ENCODE measurements at places on chromosomes 6 and 20.

- no peak for DNase-seq
These were observed 1.5 kb downstream of the MTHFD1L start for GRCh38 chr6:150866991-150867501.

DNA sequence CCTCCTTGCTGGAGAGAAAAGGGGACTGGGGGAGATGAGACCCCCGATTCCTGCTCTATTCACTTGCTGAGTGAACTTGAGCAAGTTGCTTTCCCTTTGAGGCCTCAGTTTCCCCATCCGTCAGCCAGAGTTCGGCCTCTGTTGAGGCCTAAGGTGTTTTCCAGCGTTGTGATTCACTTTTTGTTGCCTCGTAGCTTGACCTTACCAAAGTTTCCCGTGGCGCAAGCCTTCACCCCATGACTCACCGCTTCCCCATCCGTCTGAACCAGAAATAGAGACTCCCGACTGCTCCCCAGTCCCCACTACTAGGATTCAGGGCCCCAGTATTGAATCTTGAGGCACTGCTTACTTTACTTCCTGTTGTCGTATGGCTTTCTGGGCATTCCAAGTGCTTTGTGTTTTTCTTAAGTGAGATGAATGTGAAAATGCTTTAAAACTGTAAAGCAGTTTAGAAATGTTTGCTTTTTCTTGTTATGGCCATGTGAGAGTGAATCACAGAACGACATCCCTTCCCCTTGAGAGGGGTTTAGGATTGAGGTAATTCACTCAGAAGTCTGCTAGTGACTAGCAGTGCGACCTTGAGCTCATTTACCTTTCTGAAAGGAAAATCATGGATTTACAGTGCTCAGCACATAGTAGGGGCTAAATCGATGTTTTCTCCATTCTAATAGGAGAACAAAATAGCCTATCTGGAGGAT, 1.2 kb downstream of the CHMP4B start:
- DNase-seq, result no peak

DNA sequence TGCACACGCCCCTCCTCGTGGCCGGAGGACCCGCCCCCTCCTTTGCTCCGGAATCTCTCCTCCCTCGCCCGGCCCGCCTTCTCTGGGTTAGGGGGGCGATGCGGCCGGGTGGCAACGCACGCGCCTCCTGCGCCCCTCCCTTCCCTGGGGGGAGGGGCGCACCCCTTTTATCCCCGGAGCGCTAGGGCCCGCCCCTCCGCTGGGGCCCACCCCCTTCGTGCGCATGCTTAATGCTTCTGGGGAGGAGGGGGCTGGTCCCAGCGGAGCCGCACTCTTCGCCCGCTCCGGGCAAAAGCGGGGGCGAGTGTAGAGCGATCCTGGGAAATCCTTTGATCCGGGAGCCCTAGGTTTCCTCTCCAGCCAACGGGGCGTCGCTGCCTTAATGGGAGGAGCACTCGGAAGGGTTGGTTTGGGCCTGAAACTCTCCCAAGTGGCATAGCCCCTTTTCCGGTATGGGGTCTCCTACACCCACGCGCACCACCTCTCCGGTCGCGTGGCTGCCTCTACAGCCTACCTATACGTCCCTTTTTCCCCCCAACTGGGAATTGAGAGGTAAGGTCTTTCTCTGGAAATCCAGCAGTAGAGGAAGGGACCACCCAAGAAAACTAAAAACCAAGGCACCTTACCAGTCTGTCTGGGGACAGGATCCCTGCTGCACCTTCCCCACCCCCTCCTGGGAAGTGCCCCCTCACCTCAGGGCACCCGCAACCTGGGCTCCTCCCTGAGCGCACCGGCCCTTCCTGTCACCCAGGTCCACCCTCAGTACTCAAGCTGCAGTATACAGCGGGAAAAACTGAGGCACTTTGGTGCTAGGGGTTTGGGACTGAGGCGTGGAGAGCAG, 2.1 kb downstream of the SOX12 start:
- peak; percentile 85 for DNase-seq

DNA sequence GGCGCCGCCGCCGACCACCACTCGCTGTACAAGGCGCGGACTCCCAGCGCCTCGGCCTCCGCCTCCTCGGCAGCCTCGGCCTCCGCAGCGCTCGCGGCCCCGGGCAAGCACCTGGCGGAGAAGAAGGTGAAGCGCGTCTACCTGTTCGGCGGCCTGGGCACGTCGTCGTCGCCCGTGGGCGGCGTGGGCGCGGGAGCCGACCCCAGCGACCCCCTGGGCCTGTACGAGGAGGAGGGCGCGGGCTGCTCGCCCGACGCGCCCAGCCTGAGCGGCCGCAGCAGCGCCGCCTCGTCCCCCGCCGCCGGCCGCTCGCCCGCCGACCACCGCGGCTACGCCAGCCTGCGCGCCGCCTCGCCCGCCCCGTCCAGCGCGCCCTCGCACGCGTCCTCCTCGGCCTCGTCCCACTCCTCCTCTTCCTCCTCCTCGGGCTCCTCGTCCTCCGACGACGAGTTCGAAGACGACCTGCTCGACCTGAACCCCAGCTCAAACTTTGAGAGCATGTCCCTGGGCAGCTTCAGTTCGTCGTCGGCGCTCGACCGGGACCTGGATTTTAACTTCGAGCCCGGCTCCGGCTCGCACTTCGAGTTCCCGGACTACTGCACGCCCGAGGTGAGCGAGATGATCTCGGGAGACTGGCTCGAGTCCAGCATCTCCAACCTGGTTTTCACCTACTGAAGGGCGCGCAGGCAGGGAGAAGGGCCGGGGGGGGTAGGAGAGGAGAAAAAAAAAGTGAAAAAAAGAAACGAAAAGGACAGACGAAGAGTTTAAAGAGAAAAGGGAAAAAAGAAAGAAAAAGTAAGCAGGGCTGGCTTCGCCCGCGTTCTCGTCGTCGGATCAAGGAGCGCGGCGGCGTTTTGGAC, 2.0 kb downstream of the SOX4 start:
- DNase-seq, result no peak

- no peak for DNase-seq
These were observed 8.4 kb downstream of the PROCR start for GRCh38 chr20:35180266-35180665.

DNA sequence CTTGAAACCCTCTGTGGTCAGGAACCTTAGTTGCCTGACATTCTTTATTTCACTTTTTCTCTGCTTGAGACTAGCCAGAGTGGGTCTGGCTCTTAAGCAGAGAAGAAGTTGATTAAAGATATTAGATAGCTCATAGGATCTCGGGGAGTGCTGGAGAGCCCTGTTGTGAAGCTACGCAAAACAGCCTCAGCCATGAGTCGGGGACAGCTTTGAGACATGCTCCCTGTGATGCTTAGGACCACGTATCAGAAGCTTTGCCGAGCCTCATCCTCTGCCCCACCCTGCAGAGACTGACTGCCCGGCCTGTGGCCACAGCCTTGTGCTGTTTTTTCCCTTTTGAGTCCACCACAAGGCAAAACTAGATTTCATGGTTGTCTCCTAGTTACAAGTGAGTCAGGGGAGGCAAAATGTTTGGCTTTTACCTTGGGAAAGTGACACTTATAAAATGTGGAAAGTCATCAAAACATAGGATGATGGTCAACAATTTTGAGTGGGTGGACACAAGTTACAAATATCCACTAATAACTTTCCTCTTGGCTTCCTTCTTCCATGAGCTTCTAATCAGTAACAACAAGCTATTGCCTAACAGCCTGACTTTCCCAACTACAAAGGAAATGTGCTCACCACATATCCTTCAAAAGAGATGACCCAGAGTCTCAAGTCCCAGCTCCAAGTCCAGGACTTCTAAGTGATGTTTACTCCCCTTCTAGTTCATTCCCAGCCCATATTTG, 108.4 kb downstream of the JAG1 start:
- DNase-seq, result no peak

GRCh38 chr6:139378882-139379341, 4.5 kb upstream of the CITED2 start:
- no peak for DNase-seq

GRCh38 chr6:35833536-35833935, 28.4 kb downstream of the LHFPL5 start:
- DNase-seq, result no peak

GRCh38 chr20:61736751-61737310, 328.9 kb downstream of the TAF4 start:
- no peak for DNase-seq

- DNase-seq, result no peak
These were observed 35.2 kb upstream of the BCLAF1 start for GRCh38 chr6:136324686-136325380.

- no peak for DNase-seq
These were observed 91.7 kb upstream of the AKAP12 start for GRCh38 chr6:151148111-151148510.

DNA sequence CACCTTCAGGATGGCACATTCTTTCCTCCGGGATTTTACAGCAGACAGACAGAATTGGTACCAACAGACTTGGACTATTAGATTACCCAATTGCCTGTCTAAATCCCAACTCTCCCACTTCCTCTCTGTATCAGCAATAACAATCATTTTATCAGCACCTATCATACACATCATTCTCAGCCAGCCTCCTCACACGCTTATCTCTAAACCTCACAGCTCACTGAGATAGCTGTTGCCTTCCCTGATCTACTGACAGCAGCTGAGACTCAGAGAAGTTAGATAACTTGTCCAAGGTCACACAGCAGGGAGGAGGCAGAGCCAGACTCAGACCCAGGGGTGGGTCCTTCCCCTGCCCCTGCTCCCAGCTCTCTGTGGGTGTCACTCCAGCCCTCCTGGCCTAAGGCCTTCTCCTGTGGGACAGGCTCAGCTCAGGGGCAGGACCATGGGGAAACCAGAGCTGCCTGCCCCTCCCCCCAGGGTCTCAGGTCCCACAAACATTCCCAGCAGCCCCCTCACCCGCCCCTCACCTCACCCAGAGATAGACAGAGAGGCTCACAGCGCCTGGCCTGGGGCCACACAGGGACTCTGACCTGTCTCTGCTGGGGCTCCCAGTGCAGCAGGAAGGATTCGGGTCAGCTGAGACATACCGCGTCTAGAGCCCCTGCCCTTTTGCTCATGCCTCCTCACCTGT, 92.8 kb downstream of the GRM4 start:
- DNase-seq, result no peak

GRCh38 chr6:31814677-31815024, 432 bp downstream of the HSPA1L start:
- peak; percentile 98 for DNase-seq

DNA sequence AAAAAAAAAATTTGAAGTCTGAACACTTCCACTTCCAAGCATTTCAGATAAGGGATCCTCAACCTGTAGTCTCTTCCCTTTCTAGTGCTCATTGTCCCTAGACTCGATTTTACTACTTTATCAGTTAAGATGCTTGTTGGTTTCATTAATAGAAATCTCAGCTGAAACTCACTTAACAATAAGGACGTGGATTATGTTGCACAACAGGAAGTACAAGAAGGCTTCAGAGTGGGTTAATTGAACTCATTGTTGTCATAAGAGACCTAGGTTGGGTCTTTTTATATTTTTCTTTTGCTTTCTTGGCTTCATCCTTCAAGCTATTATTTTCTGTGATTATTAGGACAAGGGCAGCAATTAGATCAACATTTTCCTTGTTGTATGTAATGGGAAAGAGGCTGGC, 175.2 kb downstream of the CDKAL1 start:
- no peak for DNase-seq

DNA sequence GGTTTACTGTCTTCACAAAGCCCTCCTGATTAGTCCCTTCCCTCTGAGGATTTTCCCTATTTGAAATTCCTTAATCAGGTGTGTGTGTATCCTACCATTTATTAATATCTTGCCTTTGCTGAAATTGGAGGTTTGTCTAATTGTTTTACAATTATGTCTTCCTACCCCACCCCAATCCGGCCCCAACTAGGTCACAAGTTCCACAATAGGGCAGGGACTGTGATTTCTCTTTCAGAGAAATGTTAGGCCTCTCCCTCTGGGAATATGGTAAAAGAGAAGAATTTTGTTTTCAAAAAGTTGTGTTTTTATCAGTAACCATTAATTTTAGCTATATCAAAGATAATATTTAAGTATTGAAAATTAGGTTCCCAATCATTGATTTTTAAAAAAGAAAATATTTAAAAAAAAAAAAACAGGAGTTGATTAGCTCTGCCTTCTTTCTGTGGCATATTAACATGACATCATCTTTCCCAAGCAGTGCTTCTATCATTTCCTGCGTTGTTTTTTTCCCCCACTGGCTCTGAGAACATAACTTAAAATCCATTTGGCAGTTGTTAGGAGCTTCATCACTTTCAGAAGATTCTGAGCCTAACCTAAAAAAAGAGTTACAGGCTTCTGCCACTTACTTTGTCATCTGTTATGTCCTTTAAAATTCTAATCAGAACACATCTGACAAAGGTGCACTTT, 36.1 kb downstream of the BLOC1S5 start:
- no peak for DNase-seq

GRCh38 chr6:14595751-14596150, 478.2 kb downstream of the CD83 start:
- DNase-seq, result no peak

GRCh38 chr20:38193586-38194105, 28.6 kb upstream of the TGM2 start:
- no peak for DNase-seq

DNA sequence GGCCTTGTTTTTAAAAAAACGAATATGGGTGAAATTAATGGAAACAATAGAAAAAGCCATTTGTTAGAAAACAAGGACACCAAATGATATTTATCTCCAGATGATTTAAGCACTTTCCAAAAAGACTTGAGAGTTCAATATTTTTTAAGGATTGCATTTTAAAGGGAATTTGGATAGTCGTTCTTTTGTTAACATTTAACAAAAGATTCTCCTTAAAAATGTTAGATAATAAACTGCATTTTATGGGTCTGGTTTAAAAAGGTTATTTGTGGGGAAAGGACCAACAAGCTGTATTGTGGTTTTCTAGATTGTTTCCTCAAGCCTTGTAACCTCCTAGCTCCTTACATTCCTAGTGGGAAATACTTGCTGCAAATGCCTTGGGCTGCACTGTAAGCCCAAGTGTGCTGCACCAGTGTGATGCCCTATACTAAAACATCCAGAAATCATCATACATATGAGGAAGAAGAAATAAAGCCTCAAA, 1.5 kb upstream of the PHIP start:
- no peak for DNase-seq

DNA sequence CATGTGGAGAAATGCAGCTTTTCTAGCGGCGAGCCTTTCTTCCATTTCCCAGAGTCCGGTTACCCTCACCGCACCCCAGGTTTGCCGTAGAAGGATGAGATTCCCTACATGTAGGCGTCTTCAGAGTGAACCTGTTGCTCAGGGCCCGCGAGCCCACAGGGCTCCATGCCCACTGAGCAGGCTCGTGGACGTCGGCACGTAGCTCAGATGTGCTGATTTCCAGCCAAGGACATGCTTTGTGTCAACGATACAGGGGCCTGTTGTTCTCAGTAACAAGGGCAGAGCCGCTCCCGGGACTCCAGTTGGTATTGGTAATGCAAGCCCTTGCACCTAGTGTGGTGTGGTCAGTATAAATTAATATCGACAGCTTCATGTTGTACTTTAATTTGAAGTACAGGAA, 159.6 kb downstream of the MTHFD1L start:
- DNase-seq, result peak; percentile 12

DNA sequence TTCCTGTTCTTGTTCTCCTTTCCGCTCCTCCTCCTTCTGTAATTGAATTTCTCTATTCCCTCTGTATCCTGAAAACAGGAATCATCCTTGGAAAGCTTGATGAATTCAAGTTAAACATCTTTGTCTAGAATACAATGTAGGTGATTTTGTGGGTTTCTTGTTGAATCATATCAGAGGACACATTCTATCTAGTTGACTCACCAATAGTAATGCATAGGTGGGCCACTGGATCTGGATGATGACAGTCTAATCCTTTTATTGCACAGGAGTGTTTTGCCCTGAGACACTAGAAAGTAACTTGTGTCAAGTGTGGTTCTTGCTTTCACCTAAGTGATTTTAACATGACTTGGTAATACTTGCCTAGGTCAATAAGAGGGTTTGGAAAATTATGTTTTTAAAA, 164.3 kb downstream of the RFPL4B start:
- no peak for DNase-seq

Data from hippocampal formation (tissue), 2 donors.